ENCODE measurements at places on chromosomes 16 and 17.

DNA sequence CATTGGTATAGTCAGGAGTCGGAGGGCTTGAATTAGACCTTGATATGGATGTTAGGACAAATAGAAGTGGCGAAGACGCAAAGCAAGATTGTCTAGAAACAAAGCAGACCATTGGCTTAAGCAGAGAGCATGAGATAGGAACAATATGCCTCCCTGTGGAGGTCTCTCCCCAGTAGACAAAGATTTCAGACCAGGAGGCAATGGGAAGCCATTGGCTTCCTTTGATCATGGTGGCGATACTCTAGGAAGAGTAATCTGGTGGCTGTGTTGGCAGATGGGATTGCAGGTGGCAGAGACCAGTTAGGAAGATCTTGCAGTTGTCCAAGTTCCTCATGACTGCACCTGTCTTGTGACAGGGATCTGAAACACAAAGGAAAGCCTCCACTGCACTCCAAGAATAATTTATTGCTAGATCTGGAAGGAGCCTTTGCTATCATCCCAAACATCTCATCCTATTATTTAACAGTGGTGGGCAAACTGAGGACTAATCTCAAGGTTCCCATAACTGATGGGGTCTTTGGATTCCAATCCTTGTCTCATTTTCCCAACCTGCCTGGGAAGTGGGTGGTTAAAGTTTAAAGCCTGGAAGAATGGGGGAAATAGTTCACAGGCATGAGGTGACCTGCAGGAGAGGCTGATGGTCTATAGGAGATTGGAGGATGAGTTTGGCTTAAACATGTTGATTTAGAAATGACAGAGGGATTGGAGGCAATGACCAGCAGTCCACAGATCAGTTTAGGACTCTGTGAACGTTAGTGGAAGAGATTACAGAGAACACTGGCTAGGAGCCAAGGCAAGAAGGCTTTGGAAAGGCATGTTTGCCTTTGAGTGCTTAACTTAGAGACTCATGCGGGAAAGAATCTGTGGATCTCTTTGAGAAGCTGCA lies 37.0 kb downstream of the HLF start:
- DNase-seq, result no peak

DNA sequence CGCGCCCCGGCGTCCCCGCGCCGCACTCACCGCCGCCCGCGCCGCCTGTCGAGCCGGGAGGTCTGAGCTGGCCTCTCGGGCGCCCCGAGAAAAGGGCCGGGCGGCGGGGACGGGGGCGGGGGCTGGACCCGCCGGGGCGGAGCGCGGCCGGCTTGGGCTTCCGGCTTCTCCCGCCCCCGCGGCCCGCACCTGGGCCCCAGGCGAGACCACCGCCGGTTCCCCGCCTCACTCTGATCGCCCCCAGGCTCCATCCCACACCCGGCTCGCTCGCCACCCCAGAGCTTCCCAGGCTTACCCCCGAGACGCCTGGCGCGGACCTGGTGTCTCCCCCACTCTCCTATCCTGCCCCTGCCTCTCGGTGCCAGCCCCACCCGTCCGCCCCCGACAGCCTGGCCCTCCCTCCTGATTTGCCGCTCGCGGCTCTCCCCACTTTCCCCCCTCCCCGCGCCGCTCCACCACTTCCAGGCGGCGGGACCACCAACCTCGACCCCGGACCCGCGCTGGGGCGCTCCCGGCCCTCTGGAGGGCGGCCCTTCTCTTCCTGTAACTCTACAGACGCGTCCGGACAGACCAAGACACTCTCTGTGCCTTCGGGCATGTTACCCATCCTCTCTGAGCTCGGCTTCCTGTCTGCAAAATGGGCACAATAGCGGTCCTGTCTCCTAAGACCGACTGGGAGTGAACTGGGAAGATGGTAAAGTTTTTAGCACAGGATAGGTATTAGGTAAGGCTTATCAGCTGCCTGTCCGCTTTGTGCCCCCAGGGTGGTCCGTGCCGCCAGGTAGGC lies at the start of gene LITAF:
TSS of gene LITAF (minus strand) at position 64 of the 787 bp plus-strand sequence. CDS start 30,189 bp downstream, outside the sequence.
- peak; percentile 70 for DNase-seq

GRCh38 chr17:27600471-27600870 lies 30.5 kb upstream of the LGALS9 start:
- no peak for DNase-seq

DNA sequence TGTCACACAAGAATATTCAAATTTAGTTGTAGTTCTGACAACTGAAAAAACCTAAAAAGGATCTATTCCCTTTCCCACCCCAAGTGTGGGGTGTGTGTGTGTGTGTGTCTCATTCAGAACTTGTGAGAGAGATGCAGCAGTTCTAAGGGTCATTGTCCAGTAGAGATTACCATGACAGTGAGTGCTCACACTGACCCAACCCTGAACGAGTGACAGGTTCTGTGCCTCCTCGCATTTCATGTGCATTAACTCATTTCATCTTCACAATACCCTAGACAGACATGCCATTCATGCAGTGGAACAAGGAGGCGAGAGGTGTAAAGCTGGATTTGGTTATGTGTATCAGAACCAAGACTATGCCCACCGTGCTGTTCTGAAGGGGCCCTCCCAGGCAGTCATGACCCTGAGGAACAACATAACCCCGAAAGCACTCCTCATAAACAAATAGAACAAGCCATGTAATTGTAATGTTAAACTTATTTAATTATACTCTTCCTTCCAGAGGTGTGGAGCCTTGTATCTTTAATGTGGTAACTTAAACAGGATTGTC lies 102.1 kb downstream of the CLEC16A start:
- DNase-seq, result no peak

- no peak for DNase-seq
Measured at GRCh38 chr17:10166176-10166935, 32.0 kb downstream of the GAS7 start.

DNA sequence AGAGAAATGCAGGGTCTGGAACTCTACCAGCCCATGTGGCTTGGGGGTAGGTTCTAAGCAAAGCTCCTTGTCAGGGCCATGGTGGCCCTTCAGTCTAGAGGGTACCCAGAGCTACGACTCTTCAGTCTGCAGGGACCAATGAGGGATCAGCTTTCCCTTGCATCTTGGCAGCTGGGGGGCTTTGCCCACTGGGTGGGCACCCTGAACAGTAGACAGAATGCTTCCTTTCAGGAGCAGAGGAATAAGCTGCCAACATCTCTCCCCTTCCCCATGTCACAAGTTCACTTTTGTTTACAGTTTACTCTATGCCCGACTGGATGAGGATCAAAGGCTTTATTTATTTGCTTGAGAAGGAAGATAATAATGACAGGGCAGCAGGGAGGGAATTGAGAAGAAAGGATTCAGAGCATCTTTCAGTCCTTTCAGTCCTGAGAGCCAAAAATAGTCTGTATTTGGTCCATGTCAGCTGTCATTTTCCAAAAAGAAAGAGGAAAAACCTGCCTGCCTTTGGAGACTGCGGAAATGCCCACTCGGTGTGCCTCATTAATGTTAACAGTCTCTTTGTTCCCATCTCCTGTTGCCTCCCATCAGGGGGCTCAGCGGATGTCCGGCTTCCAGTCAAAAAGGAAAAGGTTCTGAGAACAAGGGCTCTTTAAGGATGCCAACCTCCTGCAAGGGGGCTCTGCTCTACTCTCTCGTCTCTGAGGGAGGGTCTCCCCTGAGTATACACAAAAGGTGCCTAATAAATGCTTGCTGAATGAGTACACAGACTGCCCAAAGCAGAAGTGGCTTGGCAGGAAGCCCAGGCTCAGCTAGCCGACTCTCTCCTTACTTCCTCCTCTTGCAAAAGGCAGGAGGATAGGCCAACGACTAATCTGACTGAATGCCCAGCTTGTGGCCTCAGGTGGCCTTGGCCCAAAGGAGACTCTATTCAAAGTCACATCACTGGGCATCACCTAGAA lies 17.1 kb downstream of the TRAF4 start:
- no peak for DNase-seq

- DNase-seq, result no peak
Measured at GRCh38 chr17:40264458-40265185, 23.1 kb upstream of the CDC6 start.

DNA sequence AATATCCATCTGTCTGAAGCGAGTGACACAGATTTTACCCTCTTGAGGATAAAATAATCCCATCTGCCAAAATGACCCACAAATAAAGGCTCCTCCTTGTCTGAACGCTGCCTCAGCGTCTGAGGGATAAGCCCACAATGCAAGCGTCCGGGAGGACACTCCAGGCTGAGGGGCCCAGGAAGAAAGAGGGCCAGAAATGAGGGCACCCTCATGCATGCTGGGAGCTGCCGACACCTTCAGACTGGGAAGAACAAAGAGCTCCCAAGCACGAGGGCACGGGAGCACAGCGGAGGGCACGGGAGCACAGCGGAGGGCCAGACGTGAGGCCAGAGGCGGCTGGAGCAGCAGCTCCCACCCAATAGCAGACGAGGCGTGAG lies 126.9 kb downstream of the ZNF778 start:
- DNase-seq, result no peak

- DNase-seq, result no peak
Measured at GRCh38 chr16:30136971-30137605, 14.1 kb upstream of the MAPK3 start.

DNA sequence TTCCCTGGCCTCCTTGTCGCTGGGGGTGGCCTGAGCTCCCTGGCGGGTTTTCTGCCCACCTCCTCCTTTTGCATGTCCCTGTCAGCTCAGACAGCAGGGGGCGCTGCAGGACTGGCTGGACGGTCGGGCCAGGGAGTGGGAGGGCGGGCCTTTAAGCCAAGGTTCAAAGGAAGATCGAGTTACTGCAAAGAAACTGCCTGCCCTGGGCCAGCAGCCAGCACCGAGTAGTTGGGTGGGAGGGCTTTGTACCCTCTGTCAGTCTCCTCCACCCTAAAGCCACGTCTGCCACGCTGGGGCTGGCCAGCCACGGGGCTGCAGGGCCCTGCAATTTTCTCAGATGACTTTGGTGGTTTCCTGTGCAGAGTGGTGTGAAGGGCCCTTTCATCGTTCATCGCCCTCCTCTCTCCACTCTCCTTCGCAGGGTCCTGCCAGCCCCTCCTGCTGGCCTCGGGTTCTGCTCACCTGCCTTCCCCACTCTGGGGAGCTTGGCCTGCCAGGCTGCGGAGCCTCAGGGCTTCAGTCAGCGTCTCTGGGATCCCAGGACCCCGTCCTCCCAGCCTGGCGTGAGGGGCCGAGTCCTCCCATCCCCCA lies 12.3 kb downstream of the GPR142 start:
- peak; percentile 93 for DNase-seq

DNA sequence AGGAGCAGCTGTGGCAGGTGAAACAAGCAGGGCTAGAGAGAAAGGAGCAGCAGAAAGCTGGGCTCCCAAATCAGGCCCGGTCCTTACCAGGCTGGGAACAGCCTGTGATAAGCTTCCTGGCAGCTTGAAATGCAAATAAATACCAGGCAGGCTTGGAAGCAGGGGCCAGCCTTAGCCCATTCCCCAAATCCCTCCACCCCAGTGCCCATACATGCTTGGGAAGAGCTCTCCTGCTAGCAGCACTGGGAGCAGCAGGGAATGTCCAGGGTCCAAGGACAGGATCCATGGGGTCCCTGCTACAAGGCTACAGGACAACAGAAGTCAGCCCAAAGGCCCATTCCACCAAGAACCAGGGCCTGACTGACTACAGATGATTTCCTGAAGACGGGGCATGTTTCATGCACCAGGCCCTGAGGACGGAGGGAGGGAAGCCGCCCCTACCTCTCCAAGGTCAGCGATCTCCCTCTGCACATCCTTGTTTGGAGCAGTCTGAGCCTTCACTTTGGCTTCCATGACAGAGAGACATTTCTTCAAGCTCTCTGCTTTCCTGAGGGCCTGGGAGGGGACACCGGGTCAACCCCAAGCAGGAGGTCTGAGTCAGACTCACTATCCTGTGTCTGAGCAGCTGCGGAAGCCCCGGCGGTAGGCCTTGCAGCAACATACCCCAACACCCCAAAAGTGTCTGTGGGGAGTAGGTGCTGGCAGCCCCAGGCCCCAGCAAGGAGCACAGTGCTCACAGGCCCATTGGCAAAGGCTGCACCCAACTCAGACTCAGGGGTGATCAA lies 2.6 kb upstream of the EXOSC6 start:
- no peak for DNase-seq

DNA sequence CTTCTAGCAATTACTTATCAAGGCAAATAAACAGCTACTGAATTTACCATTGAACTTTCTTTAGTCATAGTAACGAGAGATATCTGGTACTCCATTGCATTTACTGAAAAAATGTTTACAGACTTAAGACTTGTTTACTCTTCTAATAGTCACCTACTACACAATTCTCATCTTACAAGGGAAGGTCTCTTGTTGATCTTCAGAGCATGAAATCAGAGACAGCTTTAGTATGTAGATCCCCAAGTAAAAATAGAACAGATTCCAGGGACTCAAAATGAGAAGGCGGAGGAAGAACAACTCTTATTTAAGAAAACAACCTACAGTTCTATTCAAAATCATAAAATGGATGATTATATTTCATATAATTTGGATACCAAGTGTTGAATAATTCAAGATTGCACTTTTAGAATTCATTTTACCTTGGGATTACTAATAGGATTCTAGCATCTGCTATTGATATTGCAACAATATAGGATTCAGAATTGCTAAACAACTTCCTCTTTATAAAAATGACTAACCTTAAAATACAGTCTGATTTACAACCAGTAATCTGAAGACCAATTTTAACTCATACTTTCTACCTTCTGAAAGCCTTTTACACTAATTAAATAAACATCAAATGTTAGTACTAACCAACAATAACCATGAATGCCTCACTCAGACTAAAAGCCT lies 20.8 kb downstream of the UBE2G1 start:
- DNase-seq, result no peak

GRCh38 chr16:65032387-65032786 lies 89.5 kb downstream of the CDH11 start:
- no peak for DNase-seq

DNA sequence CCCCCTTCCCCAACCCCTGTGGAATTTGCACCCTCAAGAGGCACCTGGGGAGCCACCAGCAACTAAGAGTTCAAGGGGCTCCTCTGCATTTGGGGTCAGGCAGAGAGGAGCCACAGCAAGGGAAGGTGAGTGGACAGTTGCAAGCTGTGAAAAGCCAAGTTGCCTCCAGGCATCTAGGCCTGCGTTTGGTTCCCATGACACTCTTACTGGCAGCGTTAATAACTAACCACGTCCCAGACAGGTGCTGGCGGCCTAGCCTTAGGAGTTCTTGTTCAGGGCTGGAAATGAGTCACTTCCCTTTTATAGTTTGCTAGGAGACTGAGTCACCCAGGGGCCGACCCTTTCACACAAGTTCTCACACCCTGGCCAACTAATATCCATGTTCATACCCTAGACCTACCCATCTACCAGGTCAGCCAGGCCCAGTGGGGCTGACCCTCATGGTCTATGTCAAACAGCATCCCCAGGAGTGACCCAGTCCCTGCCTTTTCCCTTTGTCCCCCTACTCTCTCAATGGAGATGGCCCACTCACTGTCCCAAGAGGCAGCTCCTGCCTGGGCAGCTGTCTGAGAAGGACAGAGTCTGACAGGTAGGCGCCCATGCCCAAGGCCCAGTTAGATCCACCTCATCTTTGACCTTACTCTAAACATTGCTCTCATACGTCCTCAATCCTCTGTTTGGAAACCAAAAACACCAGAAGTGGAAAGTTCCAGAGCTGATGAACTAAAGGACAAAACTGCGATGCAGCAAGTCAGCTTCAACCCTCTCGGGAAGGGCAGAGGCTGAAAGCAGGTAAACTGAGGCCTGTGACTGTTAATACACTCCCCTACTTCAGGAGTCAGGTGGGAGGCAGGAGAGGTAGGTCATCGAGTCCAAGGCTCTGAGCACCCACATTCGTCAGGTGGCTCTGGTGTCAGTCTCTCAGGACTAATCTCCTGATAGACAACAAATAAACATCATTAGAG lies 300.6 kb downstream of the SOX9 start:
- DNase-seq, result no peak

GRCh38 chr16:49615576-49615975 lies 240.3 kb downstream of the ZNF423 start:
- DNase-seq, result no peak
